ENCODE measurements at places on chromosomes 16 and 17. TPM values are rescaled to one million over a fixed set of nuclear protein-coding genes. Genes with fewer than 3 reads are reported as not detected.

GRCh38 chr16:31265329-31266245, 5.8 kb downstream of the ITGAM start:
- peak; percentile 46 for DNase-seq

DNA sequence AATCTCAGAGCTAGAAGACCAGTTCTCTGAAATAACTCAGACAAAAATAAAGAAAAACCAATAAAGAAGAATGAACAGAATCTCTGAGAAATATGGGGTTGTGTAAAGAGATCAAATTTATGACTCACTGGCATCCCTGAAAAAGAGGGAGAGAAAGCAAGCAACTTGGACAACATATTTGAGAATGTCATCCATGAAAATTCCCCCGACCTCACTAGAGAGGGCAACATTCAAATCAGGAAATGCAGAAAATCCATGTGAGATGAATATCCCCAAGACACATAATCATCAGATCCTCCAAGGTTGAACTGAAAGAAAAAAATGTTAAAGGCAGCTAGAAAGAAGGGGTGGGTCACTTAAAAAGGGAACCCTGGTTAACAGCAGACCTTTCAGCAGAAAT, 32.1 kb downstream of the TANC2 start:
- DNase-seq = no peak

DNA sequence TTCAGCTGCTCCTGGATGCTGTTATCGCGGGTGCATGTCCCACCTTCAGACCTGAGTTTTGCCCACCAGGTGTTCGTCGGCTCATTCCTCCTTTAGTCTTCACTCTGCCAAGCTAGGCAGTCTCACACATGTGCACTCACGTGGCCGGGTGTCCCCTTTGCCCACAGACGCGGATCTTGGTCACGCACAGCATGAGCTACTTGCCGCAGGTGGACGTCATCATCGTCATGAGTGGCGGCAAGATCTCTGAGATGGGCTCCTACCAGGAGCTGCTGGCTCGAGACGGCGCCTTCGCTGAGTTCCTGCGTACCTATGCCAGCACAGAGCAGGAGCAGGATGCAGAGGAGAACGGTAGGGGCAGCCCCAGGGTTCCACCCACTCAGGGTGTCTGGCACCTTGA, 133.1 kb downstream of the ABCC6 start:
- DNase-seq = no peak

DNA sequence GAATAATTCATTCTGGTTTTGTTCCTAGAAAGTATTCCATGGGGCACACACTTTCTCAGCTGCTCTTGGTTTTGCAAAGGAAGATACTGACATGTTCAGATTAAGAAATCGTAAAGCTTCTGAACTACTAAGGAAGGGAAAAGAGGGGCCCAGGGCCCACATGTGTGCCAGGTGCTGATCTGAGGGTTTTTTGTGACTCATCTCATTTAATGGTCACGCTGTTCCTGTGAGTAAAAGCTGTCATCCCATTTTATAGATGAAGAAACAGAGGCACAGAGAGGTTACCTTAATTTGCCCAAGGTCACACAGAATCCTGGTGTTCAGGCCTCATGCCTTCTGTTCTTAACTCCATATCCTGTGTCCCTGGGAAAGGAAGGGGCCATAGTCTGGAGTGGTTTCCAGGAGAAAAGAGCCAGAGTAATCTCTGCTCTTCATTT, 113.2 kb downstream of the MSI2 start:
- DNase-seq = no peak

Gene GRB2
- 71.9 TPM for total RNA-seq

Gene TM4SF5
- not detected for total RNA-seq

- DNase-seq = no peak
Measured at GRCh38 chr16:76287466-76287865, 10.3 kb downstream of the CNTNAP4 start.

DNA sequence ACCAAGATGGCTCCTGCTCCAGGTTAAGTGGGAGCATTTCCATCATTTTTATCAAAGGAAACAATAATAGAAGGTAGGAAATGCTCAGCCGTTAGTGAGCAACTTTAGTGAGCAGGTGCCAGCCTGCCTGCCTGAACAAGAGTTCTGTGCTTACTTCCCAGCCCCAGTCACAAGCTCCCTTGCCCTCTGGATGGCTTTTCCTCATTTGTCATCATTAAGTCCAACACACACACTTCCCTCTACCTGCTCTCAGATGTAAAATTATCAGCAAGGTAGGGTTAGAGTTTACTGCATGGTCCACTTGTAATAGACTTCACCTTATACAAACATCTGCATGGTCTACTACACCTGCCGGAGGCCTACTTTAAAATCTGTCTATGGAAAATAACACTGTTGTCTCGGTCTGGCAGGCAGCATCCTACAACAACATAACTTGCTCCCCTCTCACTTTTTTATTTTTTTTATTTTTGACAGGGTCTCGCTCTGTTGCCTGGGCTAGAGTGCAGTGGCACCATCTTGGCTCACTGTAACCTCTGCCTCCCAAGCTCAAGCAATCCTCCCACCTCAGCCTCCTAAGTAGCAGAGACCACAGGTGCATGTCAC, 12.7 kb downstream of the TEX2 start:
- no peak for DNase-seq

DNA sequence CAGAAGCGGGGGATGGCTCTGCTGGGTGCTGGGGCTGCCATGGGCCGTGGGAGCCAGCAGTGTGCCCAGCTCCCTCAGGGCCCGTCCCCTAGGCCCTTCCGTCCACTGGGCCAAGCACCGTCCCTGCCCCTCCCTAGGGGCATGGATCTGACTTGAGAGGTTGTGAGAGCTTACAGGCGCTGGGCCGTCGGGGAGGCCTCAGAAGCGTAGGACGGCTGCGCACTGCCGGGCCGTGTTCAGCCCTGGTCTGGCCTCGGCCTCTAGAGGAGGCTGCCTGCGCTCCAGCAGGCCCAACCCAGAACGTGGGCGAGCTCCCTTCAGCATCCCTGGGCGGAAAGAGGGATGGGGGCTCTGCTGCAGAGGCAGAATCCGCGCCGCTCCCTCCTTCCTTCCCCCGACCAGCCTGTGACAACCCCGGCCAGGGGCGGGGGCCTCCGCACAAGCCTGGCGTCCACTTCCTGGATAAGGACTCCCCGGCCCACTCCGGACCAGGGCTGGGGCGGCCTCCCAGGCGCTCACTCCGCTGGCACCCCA, 685 bp upstream of the MPG start:
- no peak for DNase-seq
